ENCODE measurements at places on chromosomes 12 and 14. TPM values are rescaled to one million over a fixed set of nuclear protein-coding genes. Genes with fewer than 3 reads are reported as not detected.

Gene RBM23
- 44.4 TPM for total RNA-seq

Gene VRK1
- 28.3 TPM for total RNA-seq

Gene TMEM253
- total RNA-seq = not detected

Gene COX8C
- total RNA-seq = not detected

Gene E2F7
- 5.2 TPM for total RNA-seq

Gene INF2
- total RNA-seq = 69.5 TPM

Gene LTB4R2
- 1.4 TPM for total RNA-seq

Gene SSTR1
- 3.5 TPM for total RNA-seq

Gene NTF3
- total RNA-seq = not detected

Gene GLS2
- total RNA-seq = 0.71 TPM

Gene TSPAN31
- 86.0 TPM for total RNA-seq

Gene TSPAN8
- total RNA-seq = not detected

Gene ITGA7
- 1.2 TPM for total RNA-seq

All from myometrial cell (primary cell).